Fibroblast of skin of back (primary cell): ENCODE measurements at places on chromosomes 2 and 18.
A peak's percentile ranks its signal among the peaks of the same experiment; 100 is the strongest.

- peak; percentile 67 for DNase-seq
Observed at GRCh38 chr2:5365871-5366461, 326.2 kb upstream of the SOX11 start.

DNA sequence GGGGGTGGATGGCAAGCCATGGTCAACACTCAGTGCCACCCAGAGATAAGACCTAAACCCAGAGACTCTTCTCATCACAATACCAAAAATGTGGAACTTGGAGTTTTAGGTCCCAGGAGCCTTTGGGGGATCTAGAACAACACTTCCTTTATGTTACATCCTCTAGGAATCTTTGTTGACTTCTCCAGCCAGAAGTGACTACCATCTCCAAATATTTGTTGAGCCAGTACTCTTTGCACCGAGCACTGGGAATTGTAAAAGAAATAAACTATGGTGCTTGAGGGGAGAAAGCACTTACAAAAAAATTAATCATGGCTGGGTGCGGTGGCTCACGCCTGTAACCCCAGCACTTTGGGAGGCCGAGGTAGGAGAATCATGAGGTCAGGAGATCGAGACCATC, 120.0 kb upstream of the TMEM200C start:
- peak; percentile 71 for DNase-seq

DNA sequence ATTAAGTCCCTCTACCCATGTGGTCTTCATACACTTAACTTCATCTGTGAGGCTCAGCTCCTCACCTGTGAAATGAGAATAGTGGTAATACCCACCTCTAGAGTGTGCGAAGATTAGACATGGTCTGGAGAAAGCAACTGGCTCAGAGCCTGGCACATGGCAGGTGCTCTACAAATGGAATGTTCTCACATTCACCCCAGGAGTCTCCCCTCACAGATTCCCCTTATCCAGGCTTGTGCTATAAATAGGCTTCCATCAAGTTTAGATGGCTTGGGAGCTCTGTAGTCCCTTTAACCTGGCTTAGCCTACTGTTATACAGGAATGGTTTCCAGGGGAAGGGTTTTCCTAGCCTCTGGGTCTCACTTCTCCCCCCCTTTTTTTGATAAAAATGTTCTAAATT, 455.9 kb downstream of the RNF144A start:
- DNase-seq = no peak

DNA sequence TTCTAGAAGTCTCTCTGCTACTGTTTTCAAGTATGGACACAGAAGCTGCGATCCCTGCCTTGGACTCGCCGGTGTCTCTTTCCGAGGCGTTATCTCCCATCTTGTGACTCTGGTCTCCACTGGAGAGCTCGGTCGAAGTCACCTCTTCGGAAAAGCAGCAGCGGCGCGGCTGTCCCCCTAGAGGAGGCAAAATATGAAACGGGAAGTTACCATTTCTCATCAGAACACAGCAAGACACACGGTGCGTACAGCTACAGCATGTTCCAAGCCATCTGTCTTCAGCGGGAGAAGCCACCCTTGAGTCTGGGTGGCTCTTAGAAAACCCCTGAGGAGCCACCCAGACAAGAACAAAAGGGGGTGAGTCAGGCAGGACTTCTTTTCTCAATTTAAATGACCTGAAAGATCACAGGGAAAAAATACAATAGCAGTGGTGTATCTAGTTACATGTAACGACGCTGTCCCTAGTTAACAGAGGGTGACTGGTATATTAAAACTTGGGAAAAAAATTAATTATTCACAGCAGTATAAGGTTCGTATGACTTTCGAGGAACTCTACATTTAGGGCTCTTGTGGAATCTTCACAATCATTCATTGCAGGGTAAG, 114.8 kb downstream of the ZNF516 start:
- DNase-seq = no peak

- DNase-seq = no peak
Observed at GRCh38 chr2:45922577-45922988, 271.1 kb downstream of the PRKCE start.

DNA sequence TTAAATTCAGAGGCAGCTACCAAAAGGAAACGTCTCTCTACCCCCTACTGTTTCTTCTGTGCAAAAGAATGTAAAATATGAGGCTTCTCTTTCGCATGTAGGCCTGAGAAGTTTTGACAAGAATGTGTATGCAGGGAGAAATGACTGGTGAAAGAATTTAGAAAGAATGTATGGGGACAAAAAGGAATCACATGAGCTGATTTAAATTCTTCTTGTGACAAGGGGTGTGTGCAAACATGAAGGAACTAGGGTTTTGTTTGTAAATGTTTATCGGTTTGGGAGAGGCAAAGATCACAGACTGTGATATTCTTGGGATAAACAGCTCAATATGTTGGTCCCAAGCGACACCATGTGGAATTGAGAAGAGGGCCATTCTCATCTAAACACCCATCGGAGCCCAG, 345.2 kb upstream of the VRK2 start:
- DNase-seq = peak; percentile 94

- peak; percentile 45 for DNase-seq
Observed at GRCh38 chr2:128549646-128550260, 231.1 kb upstream of the HS6ST1 start.

GRCh38 chr2:118801151-118801550, 46.3 kb downstream of the EN1 start:
- DNase-seq = no peak

- no peak for DNase-seq
Observed at GRCh38 chr18:53566626-53567025, 657.8 kb downstream of the MBD2 start.

GRCh38 chr18:37572736-37573135, 7.1 kb upstream of the CELF4 start:
- no peak for DNase-seq

- peak; percentile 50 for DNase-seq
Observed at GRCh38 chr2:129923265-129924091, 56.0 kb upstream of the RAB6C start.
